ENCODE measurements at places on chromosomes 16 and 17.

DNA sequence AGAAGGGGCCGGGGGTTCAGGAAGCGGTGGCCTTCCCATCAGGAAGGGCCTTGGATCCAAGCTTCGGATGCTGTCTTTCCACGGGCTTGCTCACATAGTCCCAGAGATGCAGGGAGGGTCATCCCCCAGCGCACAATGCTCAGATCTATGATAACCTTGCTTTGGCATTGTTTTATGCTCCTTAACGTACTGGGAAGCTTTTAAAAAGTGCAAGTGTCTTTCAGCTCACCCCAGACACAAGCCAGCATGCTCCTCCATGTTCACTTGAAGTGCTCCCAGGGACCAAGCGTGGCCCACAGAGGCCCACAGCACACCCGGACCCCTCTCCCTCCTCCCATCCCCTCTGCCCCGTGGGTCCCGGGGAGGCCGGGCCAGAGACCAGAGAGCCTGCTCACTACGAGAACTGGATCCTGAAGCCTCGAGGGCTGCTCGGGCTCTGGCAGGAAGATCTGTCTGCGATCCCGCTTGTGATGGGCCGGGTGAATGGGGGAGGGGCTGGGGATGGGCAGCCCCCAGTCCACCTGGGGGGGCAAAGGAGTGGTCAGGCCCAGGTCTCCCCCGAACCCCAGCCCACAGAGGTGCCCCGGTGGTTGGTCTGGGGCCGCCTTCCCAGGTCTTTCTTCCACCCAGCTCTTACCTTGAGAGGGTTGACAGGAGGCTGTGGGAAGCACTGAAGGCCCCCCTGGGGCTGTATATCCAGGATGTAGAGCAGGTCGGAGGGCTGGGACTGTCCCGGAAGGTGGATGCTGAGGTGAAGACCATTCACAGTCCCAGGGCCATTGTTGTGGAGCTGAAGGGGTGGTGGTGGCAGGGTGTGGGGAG is 11.8 kb upstream of the FAM171A2 start:
- DNase-seq: no peak

GRCh38 chr16:27447301-27447700 is 45.3 kb downstream of the IL21R start:
- DNase-seq: no peak

- DNase-seq: no peak
Observed at GRCh38 chr16:59048876-59049275, 314.8 kb upstream of the GOT2 start.

GRCh38 chr17:77963441-77963840 is 4.9 kb downstream of the TNRC6C start:
- peak; percentile 91 for DNase-seq

DNA sequence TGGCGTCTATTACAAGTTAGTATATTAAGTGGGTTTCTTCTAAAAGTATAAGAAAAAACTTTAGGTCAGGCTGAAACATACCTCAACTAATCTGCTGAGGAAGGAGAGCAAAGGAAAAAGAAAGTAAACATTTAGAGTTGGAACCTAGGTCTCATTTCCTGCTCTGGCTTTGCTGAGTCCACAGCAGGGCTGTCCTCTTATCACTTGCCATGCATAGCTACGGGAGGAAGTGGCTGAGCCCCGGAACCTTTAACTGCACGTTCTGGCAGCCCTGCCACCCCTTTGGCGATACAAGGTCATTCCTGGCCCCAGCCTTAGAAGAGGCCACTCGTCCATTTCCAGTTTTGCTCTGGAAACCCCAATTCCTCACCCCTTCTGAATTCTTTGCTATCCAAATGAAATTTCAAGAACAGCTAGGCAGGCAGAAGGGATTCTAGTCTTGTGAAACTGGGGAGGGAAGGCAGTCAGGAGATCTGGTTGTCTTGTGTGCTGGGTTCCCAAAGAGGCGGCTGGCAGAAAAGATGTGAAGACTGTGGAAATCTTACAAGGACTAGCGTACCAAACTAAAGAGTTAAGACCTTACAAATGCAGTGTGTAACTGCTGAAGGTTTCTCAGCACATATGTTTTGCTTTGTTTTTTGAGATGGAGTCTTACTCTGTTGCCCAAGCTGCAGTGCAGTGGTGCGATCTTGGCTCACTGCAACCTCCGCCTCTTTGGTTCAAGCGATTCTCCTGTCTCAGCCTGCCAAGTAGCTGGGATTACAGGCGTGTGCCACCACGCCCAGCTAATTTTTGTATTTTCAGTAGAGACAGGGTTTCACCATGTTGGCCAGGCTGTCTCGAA is 19.1 kb downstream of the WIPI1 start:
- DNase-seq: peak; percentile 45

DNA sequence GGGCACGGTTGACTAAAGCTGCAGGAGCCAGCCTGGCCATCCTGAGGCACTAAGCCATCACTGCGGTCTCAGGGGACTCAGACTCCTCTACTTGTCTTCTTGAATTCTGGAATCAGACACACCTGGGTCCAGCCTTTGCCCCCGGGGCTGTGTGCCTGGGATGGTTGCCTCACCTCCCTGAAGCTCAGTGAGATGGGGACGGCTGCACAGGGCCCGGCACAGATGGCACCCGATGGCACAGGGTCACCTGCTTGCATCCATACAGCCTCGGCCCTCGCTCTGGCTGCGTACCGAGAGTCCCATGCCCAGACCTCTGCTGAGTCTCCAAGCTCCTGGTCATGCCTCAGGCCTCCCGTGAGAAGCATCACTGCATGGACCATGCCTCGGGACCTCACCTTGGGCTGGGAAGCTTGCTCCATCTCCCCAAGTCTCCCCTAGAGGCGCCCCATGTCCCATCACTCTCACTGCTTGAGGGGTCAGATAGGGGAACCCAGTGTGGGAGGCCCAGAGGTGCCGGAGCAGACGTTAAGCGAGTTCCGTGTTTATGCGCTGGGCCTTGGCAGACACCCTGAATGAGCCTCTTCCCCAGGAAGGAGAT is 316.3 kb downstream of the SEC14L1 start:
- DNase-seq: no peak

- DNase-seq: peak; percentile 52
Observed at GRCh38 chr16:22235839-22236745, 30.0 kb downstream of the EEF2K start.

- DNase-seq: no peak
Observed at GRCh38 chr16:732936-733335, 6.0 kb downstream of the HAGHL start.

DNA sequence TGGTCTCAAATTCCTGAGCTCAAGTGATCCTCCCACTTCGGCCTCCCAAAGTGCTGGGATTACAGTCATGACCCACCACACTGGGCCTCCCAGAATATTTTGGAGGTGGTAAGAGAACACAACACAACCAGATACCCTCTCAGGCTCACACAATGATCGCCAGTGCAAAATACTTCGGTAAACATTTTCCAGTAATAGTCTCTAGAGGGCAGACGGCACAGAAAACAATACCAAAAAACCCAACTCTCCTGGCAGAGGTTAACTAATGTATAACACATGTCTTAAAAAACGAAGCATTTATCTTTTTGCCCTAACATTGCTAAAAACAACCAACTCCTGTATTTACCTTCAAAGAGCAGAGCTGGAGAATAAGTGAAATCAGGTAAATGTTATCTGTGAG is 10.5 kb downstream of the NUFIP2 start:
- no peak for DNase-seq

DNA sequence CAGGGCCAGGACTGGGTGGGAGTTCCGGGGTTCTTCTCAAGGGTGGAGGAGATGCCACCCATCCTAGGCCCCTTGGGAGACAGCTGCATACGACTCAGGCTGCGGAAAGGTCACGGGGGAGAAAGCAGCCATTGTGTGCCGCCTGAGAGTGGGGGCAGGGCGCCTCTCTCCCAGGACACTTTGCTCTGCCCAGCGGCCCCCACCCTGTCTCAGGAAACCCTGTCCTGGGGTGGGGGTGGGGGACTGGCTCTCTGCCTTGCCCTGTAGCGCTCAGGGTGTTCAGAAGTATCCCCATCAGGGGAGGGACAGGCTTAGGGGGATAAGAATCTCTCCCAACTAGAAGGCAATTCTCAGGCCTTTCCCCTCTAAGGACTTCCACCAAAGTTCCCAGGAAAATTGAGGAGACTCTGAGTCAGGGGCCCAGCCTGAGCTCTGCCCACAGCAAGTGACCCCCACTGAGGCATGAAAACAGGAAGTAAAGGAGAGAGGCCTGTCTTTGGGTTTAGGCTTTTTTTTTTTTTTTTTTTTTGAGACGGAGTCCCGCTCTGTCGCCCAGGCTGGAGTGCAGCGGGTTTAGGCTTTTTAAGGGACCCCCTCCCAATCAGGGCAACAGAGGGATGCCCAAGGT is 4.9 kb downstream of the GIT1 start:
- no peak for DNase-seq

DNA sequence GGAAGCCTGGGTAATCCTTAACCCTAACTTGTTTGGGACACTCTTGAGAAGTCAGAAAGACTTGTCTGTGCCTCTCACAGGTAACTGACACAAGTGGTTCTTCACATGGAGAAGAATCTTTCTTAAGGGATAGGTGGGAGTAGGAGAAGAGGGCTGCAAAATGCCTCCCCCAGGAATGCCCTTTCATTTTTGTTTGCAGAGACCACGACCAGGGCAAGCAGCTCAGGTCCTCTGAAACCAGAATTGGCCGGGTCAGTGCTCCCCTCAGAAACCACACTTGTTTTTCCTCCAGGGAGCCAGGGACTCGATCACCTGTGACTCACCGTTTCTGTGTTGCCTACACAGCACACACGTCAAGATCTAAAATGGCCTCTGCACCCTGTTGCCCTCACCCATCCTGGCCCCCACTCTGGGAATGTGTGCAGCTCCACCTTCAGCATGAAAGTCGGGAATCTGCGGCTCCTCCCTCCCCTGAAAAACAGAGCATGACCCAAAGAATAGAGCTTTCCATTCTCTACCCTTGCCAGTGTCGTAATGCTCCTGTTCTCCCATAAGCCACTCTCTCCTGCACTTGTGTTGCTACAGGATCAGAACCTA is 36.1 kb downstream of the HNF1B start:
- DNase-seq: no peak

GRCh38 chr16:53714205-53715022 is 10.5 kb downstream of the FTO start:
- peak; percentile 56 for DNase-seq

DNA sequence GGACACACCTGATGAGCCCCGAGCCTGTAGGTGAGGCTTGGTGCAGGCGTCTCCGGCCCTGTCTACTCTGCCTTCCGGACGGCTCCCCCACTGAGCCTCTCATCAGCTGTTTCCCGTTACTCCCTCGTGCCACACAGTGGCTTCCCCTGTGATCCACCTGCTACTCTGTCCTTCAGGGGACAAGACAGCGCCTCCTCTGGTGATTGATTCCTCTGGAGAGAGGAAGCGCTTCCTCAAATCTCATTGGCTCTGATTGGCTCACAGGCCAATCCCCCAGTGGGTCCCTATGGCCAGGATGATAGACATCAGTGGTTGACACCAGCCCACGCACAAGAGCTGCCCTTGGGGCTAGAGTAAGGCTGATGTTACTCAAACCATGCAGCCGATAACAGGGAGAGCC is 24.0 kb downstream of the RNF213 start:
- no peak for DNase-seq

- DNase-seq: no peak
Observed at GRCh38 chr16:31036691-31037090, 3.3 kb downstream of the STX4 start.

DNA sequence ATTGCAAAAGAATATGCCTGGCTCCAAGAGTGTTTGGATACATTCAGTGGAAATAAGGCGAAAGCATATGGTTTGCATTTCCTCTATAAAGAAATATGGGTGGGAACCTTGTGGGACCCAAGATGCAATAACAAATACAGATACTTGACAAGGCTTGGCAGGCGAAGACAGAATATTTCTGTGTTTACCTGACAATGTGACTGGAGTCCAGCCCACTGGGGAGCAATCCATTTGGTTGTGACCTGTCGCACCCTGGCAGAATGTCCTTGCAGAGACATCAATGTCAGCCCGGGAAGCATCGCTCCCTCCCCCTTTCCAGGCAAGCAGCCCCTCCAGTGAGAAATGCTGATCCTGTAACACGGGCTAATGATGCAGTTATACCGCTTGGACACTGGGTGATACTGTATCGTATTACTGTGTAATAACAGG is 296.6 kb downstream of the MAF start:
- no peak for DNase-seq

GRCh38 chr17:27446569-27447301 is 9.5 kb upstream of the KSR1 start:
- peak; percentile 99 for DNase-seq
